ENCODE measurements at places on chromosomes 7 and 10. TPM values are rescaled to one million over a fixed set of nuclear protein-coding genes. Genes with fewer than 3 reads are reported as not detected.

DNA sequence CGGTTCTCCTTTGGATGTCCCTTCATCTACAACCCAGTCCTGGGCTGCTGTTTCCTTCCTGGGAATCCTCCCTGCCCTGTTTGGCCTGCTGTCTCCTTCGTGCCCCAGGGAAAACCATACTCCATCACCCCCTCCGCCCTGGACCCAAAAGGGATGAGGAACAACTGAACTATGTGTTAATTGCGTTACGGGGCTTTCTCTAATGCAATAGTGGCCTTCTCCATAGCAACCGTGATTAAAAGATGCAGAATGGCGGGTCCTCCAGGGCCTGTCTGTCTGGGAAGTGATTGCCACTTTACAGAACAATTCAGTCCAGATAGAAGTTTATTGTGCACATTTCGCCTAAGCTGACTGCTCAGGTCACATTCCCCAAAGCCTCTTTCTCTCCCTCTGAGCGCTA lies 112.0 kb upstream of the FGFR2 start:
- DNase-seq: no peak

- DNase-seq: no peak
Measured at GRCh38 chr7:108017776-108018151, 14.8 kb upstream of the LAMB1 start.

DNA sequence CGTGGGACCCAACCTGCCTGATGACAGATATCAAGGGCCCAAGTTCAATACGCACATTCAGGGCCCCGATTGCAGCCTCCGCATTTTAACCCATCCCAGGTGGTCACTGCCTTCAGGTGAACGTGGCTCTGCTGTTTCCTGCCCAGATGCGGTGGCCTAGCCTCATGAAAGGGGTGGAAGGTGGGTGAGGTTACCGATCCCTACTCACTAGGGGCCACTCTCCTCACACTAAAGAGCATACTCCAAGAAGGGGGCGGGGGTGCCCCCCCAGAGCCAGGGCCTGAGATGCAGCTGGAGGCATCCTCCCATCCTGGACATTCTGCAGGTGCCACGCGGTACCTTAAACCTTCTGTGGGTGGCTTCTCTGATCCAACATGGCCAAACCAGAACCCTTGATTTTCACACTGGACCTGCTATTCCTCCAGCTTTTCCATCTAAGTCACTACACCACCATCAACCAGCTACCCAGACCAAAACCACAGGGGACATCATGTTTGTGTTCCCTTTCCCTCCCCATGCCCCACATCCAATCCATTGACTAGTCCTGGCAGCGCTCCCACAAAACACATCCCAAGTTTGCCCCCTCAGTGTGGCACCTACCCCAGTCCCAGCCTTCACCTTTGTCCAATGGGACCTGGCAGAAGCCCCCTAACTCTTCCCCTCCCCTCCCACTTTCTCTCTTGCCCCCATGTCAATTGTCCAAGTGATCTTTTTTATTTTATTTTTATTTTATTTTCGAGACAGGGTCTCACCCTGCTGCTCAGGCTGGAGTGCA lies 30.0 kb downstream of the PRLHR start:
- DNase-seq: no peak

- no peak for DNase-seq
Measured at GRCh38 chr7:63106506-63107388, 891.9 kb upstream of the ZNF722 start.

- no peak for DNase-seq
Measured at GRCh38 chr7:72343991-72344390, 68.1 kb downstream of the CALN1 start.

DNA sequence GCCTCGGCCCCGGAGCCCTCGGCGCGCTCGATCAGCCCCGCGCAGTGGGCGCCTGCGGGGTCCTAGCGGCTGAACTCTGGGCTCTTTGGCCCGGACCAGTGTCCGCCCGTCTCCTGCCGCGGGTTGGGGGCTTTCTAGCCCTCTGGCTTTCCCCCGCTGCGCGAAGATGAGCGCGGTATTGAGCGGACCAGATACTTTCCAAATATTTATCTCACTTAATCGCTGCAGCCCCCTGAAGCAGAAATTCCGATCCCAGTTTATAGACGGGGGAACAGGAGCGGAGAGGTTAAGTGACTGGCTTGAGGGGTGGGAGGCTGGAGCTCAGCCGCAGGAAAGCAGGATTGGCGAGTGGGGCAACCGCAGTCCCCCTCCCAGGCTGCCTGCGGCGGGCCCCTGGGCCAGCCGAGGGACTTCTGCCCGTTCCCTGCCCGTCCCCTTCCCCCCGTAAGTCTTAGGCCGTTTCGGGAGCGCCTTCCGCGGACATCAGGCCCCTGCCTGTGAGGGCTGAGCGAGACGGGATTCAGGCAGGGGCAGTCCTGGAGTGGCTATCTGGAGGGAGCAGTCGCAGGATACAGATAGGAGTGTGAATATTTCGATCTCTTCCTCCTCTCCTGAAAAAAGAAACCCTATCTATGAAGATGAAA lies 565 bp downstream of the STRIP2 start:
- no peak for DNase-seq

DNA sequence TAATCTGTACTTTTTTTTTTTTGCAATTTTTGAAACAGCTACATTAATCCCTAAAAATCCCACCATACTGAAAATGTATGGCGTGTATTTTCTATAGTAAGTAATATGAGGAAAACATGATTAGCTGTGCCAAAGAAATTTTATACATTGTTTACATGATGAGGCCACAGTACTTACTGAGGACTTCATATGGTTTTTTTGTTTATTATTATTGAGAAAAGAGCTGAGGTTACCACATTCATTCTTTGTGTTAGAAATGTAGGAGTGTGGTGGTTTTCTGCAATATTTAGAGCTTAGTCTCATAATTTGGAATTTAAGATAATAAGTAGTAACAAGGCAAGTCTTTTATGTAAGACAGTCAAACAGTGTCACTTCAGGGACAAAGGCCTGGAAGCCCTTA lies 45.1 kb downstream of the SLC25A40 start:
- no peak for DNase-seq

- DNase-seq: no peak
Measured at GRCh38 chr10:43256531-43257346, 10.1 kb downstream of the RASGEF1A start.

- no peak for DNase-seq
Measured at GRCh38 chr7:92680442-92680841, 90.3 kb upstream of the FAM133B start.

- DNase-seq: no peak
Measured at GRCh38 chr7:35728412-35729060, 33.6 kb upstream of the HERPUD2 start.

DNA sequence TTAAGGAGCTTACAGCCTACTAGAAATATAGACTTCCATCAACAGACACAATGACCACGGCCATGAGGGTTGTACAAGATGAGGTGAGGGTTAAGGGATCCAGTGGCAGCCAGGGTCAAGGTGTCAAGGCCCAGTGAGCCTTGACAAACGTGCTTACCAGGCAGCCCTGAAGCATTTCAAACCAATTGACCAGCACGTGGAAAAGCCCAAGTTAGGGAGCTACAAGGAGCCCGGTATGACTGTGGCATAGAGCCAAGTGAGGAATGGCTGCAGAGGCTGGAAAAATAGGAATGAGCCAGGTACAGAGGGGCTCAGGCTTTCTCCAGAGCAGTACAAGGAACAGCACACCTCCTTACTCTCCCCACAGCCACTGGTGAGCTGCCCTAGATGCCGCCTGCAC lies 12.7 kb downstream of the AFAP1L2 start:
- no peak for DNase-seq

MYL7 gene
- not detected for total RNA-seq

ZNF438 gene
- total RNA-seq: 3.9 TPM

GATAD1 gene
- total RNA-seq: 23.2 TPM

SFRP4 gene
- not detected for total RNA-seq

GIMAP6 gene
- not detected for total RNA-seq

Measured in epithelial cell of proximal tubule (primary cell).